ENCODE measurements at places on chromosomes 6 and 20.

DNA sequence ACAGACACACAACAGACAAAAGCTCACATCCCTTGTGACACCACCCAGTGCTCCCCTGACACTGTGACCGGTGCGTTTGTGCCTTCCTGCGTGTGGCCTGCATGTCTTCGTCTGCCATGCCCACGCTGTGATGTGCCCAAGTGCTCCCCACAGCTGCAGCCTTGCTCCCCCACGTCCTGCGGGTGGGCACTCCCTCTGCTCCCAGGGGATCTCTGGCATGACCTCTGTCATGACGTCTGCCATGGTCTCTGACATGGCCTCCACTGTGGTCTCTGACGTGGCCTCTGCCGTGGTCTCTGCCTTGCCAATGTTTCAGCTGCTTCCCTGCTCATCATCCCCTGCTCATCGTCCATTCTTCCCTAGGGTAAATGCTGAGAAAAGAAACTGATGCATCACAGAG is 200.9 kb downstream of the DLL1 start:
- peaks cover 4% of the 10 kb centered on the region for H3K27me3 ChIP-seq
- H3K4me3 ChIP-seq = no peak overlapping the region
- no peak for DNase-seq

- no peak for DNase-seq
- no peaks in the 10 kb centered on the region for H3K27me3 ChIP-seq
- peak overlapping the region; percentile 73 for H3K27ac ChIP-seq
- H3K4me3 ChIP-seq = no peak overlapping the region
- peaks cover 22% of the 10 kb centered on the region for H3K36me3 ChIP-seq
- peaks cover 14% of the 10 kb centered on the region for H3K4me1 ChIP-seq
Measured at GRCh38 chr6:106287215-106287614, 38.3 kb downstream of the ATG5 start.

- no peaks in the 10 kb centered on the region for H3K36me3 ChIP-seq
- H3K4me1 ChIP-seq = peaks cover 12% of the 10 kb centered on the region
- DNase-seq = no peak
- H3K27me3 ChIP-seq = no peaks in the 10 kb centered on the region
- no peak overlapping the region for H3K27ac ChIP-seq
Measured at GRCh38 chr6:152386131-152386530, 251.0 kb downstream of the SYNE1 start.

DNA sequence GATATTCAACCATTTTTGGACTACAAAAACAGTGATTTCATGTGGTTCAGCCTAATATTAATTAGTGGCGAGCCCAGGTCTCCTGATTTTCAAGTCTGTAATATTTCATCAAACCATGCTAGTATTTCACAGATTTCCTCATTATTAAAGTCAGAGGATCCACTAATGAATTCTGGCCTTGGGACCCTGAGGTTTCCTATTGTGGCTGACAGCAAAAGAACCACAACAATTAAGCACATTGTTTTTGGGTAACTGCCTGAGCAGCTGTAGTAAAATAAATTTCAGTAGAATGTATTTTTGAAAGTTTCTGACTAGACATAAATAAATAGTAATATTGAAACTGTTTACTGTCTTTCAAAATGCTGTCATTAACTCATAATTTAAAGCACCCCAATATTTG is 630.7 kb upstream of the MMS22L start:
- H3K4me1 ChIP-seq = no peaks in the 10 kb centered on the region
- no peak overlapping the region for H3K27ac ChIP-seq
- DNase-seq = no peak
- H3K4me3 ChIP-seq = no peak overlapping the region
- no peaks in the 10 kb centered on the region for H3K36me3 ChIP-seq
- H3K27me3 ChIP-seq = no peaks in the 10 kb centered on the region

DNA sequence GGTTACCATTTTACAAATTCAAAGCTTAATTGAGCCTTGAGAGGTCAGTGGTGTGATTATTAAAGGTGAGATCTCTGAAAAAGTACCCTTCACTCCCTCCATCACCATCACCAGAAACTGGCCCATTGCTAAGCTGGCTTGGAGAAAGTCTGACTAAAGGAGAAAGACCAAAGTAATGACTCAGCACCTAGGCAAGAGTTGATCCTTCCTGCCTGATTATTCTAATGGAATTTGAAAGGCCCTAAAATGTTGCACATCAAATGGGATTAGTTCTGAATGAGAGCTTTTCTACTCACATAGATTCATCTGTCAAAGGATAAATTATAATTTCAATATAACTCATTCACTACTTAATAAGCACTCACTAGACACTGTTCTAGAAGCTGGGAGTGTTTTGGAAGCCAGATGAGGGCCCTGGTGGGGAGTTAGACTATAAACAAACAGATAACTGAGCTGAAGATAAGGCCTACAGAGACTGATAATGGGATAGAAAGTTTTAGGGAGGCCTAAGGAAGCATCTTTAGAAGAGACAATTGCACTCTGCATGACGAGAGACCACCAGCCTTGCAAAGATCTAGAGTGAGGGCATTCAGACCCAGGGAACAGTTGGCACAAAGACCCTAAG is 366.7 kb downstream of the SYNE1 start:
- no peaks in the 10 kb centered on the region for H3K27me3 ChIP-seq
- no peak overlapping the region for H3K27ac ChIP-seq
- no peak overlapping the region for H3K4me3 ChIP-seq
- H3K36me3 ChIP-seq = peaks cover 5% of the 10 kb centered on the region
- no peak for DNase-seq
- H3K4me1 ChIP-seq = peaks cover 20% of the 10 kb centered on the region

DNA sequence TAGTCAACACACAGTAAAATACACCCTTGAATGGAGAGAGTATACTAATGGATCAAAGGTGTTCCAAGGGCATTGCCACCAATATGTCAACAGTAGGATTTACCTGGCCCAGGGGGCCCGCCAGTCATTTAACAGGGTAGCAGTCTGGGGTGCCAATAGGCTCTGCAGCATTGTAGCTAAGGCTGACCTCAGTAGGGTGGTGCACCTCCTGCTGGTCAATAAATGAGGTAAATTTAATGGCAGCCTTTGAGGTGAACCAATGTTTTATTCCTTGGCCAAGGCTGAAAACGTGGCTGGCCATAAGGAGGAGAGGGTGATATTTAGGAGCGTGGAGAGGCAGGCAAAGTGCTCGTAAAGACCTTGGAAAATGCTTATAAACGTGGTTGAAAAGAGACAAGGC is 147.2 kb downstream of the RPS12 start:
- no peak overlapping the region for H3K4me3 ChIP-seq
- H3K36me3 ChIP-seq = no peaks in the 10 kb centered on the region
- peaks cover 21% of the 10 kb centered on the region for H3K4me1 ChIP-seq
- H3K27me3 ChIP-seq = peaks cover 15% of the 10 kb centered on the region
- DNase-seq = no peak

Data from mesothelial cell of epicardium (in vitro differentiated cells).